ENCODE measurements at places on chromosomes 16 and 17.

DNA sequence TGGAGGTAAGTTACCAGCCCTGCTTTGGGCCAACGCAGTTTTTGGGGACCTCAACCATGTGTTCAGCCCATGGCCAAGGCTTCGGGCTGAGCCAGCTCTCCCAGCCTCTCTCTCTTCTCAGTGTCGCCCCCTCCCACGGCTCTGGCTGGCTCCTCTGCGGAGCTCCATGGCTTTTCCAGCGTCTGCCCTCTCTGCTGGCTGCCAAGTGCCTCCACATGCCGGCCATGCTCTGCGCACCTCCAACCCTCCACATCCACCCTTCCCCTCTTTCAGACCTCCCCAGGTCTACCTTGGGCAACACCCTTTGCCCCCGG lies 23.2 kb downstream of the COTL1 start:
- DNase-seq, result no peak

DNA sequence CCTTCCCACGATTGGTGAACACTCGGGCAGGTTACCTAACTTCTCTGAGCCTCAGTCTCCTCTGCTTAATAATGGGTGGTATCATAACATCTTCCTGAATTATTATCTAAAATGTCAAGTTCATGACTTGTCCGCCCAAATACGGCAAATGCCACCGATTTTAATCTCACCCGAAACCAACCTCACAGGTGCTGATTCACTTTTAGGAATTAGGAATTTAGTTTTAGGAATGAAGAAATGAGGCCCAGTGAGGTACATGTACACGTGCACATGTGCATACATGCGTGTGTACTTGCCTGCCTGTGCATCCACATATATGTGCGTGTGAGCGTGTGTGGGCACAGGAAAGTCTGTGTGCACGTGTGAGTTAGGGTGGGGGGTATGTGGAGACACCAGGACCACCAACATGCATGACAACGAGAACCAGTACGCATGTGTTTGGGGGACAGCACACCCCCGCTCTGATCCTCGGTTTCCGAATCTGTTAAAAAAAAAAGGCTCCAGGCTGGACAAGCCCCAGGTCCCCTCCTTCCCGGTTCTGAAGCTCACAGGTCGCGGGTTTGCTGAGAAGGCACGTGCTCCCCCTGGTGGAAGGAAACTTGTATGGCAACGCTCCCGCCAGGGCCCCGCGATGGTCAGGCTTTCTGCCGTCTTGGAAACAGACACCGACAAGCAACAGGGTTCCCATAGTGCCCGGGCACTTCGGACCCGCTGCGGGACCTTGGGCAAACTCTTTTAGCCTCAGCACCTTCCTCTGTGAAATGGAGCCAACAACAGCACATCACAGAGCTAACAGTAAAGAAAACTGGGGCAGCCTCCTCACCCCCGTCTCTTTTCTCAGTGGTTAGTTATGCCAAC lies 219.2 kb downstream of the RBFOX3 start:
- DNase-seq, result peak; percentile 82

GRCh38 chr16:89358030-89359005 lies 132.0 kb downstream of the ANKRD11 start:
- no peak for DNase-seq

- DNase-seq, result no peak
Measured at GRCh38 chr17:57900991-57901743, 51.3 kb upstream of the MRPS23 start.

DNA sequence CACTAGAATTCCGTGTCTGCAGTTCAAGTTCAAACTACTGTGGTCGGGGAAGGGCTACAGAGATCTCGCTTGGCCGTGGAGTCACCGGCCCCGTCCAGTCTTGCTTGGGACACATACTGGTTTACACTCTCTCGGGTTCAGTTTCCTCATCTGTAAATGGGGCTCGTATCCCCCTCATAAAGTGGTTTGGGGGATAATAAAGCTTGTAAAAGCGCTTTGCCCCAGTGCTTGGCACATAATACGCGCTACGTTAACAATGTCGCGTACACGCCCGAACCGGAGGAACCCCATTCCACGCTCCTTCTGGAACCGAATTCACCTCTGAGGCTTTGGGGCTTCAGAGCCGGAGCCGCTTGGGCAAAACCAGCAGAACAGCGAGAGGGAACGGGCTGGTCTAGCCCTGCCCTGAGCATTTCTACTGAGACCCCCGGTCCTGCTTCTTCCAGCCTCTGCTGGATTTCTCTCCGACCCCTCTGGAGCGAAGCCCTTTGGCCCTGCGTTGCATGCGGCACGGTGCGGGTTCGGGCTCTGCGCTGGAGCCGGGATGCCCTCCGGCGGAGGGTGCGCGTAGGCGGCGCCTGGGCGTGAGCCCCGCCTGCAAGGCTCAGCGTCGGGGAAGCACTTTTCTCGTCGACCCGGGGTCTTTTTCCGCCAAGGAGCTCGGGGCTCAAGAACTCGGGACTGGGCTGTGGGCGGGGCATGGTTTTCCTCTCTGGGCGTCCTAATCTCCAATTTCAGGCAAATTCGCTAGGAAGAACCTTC lies 26.1 kb upstream of the HOXB13 start:
- no peak for DNase-seq

DNA sequence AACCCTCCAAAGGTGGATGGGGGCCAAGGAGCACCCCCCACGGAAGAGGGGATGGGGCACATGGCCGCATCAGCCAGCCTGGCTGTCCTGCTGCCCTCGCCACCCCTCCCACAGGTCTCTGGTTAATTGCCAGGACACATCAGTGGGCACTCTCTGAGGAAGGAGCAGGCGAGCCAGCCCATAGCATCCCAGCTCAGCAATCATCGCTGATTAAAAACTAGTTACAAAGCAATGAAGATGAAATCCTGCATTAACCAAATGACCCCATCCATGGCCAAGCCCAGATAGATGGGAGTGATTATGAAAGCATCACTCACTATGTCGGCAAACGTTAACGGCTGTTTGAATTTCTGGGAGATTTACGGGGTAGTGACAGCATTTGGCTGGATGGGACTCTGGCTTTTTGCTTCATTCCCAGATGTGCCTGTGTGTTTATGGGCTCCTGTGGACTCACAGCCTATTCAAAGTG lies 45.3 kb downstream of the CCDC182 start:
- DNase-seq, result no peak

GRCh38 chr16:72860726-72861562 lies 187.0 kb downstream of the ZFHX3 start:
- no peak for DNase-seq

DNA sequence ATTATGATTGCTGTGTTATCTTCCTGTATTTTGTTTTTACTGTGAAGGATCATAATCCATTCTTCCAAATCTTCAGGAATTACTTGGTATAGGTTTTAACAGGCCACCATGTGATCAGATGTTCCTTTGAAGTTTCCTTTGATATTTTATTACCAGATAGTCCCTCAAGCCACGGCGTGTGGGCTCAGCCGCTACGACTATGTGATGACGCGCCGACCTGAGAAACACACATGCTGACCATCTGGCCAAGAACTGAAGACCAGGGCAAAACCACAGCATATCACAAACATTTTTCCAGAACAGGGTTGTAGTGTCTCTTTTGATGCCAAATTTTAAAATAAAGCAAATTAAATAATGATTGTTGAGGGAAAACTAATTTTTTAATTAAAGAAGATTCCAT lies 47.3 kb downstream of the ZCCHC14 start:
- DNase-seq, result no peak

GRCh38 chr16:68402748-68403040 lies 45.6 kb downstream of the SMPD3 start:
- DNase-seq, result no peak

DNA sequence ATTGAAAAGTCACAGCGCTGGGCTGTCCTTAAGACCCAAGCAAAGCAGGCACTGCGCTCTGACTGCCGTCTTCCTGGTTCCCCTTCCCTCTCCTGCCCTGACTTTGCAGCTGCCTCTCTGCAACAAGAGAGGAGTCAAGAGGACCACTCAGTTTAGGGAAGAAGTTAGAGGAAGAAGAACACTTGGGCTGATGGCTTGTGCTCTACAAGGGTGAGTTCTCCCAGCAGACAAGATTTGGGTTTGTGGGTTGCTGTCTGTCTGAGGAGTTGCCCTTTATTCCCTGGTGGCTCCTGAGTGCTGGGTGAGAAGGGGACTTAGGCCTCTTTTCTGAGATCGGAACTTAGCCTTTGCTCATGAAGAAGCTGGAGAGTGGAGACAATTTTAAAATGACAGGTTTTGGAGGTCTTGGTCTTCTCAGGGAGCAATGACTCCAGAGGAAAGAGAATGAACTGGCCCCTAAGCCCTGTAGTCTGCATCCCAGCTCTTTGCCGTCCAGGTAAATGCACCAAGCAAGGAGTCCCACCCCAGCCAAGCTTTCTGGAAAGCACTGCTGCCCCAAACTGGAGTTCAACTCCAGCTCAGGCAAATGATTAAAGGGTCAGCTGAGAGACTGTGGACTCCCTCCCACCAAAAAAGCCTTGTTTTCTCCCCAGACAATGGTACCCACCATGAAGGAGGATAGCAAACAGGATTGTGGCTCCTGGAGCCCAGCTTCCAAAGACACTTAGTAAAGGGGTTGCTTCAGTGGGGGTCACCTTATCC lies 2.7 kb upstream of the HOXB9 start:
- DNase-seq, result no peak

- DNase-seq, result no peak
Measured at GRCh38 chr17:76562734-76563148, 22.9 kb downstream of the PRCD start.

DNA sequence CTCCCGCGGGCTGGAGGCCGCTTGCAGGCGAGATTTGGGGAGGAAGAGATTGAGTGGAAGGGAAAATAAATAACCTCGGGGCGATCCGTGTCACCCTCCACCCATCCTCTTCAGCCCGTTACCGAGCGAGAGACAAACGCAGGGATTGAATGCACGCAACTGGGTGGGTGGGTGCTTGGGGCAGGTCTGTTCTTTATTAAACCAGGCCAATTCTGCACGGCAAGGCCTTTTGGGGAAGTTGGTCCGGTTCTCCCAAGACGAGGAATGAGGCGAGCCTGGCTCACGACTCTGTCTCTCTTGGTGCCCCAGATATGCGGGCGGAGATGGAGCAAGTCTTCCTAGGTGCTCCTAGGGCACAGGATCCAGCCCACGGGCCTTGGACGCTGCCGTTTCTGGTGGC lies 396 bp upstream of the HOXB7 start:
- DNase-seq, result no peak

DNA sequence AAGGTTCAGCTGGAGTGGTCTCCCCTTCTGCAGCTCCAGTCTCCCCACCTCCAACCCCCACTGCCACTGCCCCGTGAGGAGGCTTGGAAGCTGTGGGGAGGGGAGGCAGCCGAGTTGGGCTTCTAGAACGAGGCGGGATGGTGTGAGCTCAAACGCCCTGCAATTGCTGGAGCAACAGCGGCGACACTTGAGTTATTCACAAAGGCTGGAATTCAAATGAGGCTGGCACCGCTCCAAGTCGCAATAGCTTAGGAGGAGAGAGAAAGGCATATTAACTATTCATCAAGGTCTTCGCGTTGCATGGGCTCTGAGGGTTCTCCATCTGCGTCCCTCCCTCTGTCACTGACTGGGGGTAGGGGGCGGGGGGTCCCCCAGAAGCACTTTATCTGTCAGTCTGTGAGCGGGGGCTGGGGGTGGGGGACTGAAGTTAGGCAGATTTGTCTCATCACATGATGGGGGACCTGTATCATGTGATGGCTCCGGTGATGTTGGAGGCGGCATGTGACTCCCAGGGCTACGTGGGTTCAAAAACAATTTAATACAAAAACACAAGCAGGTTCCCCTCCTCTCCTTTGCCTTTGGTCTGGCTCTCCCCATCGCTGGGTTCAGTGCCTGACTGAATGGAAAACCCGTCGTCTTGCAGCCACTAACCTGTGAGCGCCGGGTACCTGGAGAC lies 70.5 kb downstream of the RBBP6 start:
- DNase-seq, result peak; percentile 41
